Endodermal cell (in vitro differentiated cells): ENCODE measurements at places on chromosomes 3 and 15. TPM values are rescaled to one million over a fixed set of nuclear protein-coding genes. Genes with fewer than 3 reads are reported as not detected.

Gene SUSD5
- total RNA-seq: 2.6 and 2.8 TPM in 2 replicates

Gene COL6A5
- total RNA-seq: 0.02 TPM in 1 of 2 replicates, not detected in the other

DNA sequence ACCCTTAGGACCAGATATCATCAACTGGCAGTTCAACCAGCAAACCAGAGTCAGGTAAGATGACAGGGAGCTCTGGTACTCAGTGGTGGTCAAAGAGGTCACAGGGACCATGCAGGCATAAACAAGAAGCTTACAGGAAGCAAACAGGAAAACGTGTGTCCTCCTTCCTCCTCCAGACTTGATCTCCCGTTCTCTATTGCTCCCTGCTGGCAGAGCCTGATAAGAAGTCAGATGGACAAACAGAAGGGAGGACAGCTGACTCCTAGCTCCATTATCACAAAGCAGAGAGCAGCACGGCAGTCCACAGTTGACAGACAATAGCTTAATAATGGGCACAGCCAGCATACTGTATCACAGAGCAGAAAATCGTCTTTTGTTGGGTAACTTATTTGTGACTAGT lies 156.5 kb upstream of the SLC2A2 start:
- DNase-seq: no peak

- peak; percentile 88 for DNase-seq
These were observed at the start of gene CORO2B for GRCh38 chr15:68578980-68579935. CORO2B (plus strand) TSS chr15:68578993; CDS start chr15:68579263, 270 bp downstream.

DNA sequence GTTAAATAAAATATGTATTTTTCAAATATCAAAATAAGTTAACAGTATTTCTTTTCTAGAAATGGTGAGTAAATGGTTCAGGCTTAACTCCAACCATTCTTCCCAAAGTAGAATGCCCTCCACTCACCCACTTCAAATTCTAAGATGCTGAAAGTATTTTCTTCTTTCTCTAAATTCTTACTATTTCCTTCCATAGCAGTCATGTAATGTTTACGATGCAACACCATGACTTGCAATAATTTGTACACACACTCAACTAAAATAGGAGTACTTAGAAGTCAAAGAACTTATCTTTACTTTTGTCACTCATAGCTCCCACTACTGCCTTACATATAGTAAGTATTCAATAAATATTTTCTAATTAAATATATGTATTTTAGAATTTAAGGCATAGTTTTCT lies 65.0 kb downstream of the AQR start:
- no peak for DNase-seq

GRCh38 chr3:15860014-15860934 lies 62.5 kb upstream of the ANKRD28 start:
- peak; percentile 89 for DNase-seq

GRCh38 chr15:57345584-57345983 lies 30.7 kb upstream of the CGNL1 start:
- peak; percentile 88 for DNase-seq

GRCh38 chr3:24291646-24292045 lies 203.0 kb downstream of the THRB start:
- DNase-seq: no peak

GRCh38 chr3:124887177-124887931 lies at the start of gene ITGB5:
ITGB5 (minus strand) TSS chr3:124887365; CDS start chr3:124887000, 365 bp downstream.
- peak; percentile 89 for DNase-seq

DNA sequence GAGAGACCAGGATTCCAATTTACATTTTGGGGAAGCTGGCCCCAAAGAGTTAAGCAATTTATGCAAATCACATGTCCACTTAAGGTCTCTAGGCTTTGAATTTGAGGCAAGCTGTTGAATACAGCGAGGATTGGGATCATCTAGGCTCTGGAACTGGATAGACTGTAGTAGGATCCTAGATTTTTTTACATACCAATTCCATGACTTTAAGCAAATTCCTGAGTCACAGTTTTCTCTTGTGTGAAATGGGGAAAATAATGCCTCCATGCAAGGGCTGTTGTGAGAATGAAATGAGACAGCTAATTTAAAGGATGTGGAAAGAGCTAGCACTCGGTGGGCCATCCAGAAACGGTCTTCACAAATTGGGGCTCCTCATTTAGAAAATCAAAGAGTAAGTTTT lies 103.4 kb downstream of the MINAR1 start:
- no peak for DNase-seq
